ENCODE measurements at places on chromosomes 5 and 9.

DNA sequence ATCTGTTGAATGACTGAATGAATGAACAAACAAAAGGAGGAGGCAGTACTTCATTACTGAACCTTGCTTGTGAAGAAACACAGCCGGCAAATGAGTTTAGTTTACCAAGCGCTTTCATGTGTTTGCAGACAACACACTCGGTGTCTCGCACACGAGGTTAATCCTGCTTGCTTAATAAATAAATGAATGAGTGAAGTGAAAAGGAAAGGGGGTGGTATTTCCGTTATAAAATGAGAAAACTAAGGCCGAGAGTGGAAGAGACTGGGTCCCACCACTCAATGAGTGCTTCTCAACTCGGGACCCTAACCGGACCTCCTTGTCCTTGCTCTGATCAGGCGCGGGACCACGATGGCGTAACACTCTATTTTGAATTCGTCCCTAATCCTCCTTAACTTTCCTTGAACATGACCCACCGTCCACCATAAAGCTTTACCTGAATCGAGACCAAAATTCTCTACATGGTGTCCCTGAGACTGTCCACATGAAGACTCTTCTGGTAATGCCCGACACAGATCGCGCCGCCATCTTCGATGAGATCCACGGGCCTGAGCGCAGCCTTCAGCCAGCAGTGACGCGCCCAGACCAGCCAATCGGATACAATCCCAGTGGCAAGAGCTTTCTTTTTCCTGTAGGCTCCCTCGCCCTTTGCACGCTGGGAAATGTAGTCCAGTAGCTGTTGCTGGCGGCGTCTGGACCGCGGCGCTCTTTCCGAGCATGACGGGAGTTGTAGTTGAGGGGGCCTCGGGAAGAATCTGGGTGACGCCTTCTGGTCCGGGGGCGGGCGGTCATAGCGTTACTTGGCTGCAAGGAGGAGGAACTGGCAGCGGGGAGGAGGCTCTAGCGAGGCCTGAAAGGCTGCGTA lies at the start of the genes MRPL50 and ZNF189:
Gene MRPL50, minus strand, starts transcription at position 551 of the 862 bp plus-strand sequence. Its CDS starts 26 bp downstream, at position 525.
Gene ZNF189, plus strand, starts transcription at position 784 of the 862 bp plus-strand sequence. CDS start 306 bp downstream, outside the sequence.
- DNase-seq, result peak; percentile 98

DNA sequence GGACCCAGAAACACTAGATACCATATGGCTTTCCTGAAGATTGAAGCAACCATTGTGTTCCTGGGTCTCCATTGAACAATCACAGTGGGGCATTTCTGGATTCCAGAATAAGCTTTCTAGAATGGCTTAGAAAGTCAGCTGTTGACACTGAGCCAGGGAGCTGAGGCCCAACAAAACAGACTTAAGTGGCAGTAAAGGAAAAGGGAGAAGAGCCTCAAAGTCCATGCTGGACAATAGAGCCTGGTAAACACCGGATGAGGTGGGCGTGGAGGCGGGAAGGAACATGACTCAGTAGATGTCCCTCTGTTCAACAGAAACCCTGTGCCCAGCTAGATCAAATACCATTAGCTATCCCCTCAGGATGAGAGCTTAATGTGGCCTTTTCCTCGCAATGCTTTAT lies 14.8 kb downstream of the SPARC start:
- DNase-seq, result no peak

GRCh38 chr9:98890256-98890655 lies 53.5 kb upstream of the COL15A1 start:
- DNase-seq, result no peak

GRCh38 chr9:10876333-10876732 lies 263.5 kb upstream of the PTPRD start:
- DNase-seq, result no peak

- DNase-seq, result no peak
These were observed 137.4 kb downstream of the LPAR1 start for GRCh38 chr9:110900917-110901316.

Data from GM04504 (cell line).